ENCODE measurements at places on chromosomes 2 and 18. TPM values are rescaled to one million over a fixed set of nuclear protein-coding genes. Genes with fewer than 3 reads are reported as not detected.

CERKL gene
- not detected for total RNA-seq

AKAIN1 gene
- total RNA-seq, result not detected

UGT1A10 gene
- total RNA-seq, result not detected

ADRA2B gene
- total RNA-seq, result 0.15 TPM

POTEC gene
- not detected for total RNA-seq

SP140 gene
- 142 TPM for total RNA-seq

MALL gene
- not detected for total RNA-seq

LIMS4 gene
- total RNA-seq, result 0.77 TPM

CFAP221 gene
- total RNA-seq, result not detected

TP53I3 gene
- 3.6 TPM for total RNA-seq

ALLC gene
- not detected for total RNA-seq

DNA sequence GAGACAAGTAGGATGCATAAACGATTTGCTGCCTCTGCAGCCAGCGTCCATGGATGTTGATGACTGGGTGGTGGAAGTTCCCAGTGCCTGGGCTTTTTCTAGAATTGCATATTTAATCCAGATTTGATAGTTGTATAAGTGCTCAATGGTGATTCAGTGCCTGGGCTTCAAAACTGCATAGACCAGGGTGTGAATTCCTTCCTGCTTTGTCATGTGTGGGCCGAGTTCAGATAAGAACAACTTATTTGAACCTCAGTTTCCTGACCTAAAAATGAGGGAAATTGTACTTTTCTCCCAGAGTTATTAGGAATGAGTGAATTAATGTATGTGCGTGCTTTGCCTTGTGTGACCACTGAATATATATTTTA lies 154.6 kb downstream of the WDSUB1 start:
- peaks cover 2% of the 10 kb centered on the region for H3K4me1 ChIP-seq
- H3K4me3 ChIP-seq, result no peak overlapping the region
- H3K27me3 ChIP-seq, result no peaks in the 10 kb centered on the region
- no peak overlapping the region for H3K27ac ChIP-seq
- DNase-seq, result no peak

DNA sequence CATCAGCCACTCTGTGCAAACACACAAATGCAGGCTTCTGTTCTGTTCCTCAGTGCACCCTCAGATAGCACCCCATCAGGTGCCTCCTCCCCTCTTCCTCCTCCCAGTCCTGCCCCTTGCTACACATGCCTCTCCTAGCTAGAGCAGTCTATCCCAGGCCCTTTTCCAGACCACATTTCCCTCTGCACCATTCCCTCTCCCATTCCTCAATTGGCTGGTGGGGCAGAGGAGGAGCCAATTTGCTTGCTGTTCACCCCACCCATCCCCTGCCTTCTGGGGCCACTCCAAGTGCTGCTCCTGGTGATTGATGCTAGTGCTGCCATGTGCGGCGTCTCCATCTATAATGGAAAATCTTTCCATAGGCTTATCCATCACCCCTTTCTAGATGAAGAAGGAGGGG lies 5.4 kb downstream of the CFAP65 start:
- DNase-seq, result no peak
- no peaks in the 10 kb centered on the region for H3K36me3 ChIP-seq
- H3K27me3 ChIP-seq, result peaks cover 66% of the 10 kb centered on the region

DNA sequence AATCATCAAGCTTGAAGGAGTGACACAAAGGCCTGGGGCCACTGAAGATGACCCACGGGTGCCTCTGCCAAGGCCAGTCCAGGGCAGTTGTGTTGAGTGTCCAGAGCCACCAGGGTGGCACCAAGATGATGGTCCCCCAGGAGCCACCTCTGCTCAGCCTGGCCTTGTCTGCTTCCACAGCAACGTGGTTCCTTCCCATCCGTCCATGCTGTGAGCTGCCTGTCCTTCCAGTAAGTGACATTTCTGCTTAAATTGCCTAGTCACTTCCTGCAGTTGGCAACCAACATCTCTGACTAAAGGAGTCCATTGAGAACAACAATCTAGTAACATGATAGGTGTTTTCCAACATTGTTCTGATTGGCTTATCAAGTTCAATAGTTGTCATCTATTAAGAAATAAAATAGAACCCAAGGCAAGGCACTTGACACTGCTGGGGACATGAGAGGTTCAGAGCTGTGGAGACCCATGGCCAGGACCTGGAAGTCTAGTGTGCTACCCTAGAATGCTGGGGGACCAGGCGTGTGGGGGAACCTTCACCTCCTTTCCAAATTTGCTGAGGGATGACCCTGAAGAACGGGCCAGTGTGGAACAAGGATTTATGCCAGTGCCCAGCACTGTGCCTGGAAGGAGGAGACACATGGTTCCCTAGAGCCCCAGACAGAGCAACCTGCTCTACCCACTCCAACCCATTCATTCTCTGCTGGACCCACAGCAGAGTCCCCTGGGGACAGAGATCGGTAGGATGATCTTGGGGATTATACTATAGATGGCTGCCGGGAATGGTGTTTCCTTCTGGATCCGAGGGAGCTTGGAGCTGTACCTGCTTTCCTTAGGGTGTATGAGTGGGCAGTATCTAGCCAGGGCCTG lies 98.9 kb upstream of the EPC2 start:
- no peaks in the 10 kb centered on the region for H3K36me3 ChIP-seq
- DNase-seq, result no peak
- H3K4me1 ChIP-seq, result peaks cover 28% of the 10 kb centered on the region
- peak overlapping the region; percentile 48 for H3K27ac ChIP-seq
- no peak overlapping the region for H3K4me3 ChIP-seq

DNA sequence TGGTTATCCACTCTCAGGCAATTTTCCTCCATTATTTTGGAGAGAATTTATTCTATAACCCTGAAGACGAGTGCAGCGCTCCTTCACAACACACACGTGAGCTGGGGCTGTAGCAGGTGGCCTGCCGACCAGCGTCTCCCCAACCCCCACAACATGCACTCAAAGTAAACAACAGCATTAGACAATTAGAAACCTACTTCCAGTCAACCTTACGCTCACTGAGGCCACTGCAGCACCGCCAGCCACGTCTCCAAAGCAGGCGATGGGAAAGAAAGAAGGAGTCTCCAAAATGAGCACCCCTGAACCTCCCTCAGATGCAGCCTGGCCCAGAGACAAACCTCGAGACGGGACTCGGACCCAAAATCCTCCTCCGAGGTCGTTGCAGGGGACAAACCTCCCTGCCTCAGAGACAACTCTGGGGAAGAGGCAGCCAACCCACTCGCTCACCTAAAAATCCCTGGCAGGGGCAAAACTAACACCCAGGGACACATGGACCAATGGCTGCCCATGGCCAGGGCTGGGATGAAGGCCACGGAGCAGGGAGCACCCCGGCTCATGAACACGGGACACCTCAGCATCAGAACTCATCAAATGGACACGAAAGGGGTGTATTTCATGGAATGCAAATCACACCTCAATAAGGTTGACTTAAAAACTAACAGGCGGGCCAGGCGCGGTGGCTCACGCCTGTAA lies 2.6 kb downstream of the SLC66A2 start:
- H3K27me3 ChIP-seq, result no peaks in the 10 kb centered on the region
- H3K4me3 ChIP-seq, result no peak overlapping the region
- peaks cover 3% of the 10 kb centered on the region for H3K36me3 ChIP-seq
- H3K27ac ChIP-seq, result peak overlapping the region; percentile 1
- H3K4me1 ChIP-seq, result peaks cover 26% of the 10 kb centered on the region
- no peak for DNase-seq

- no peak overlapping the region for H3K4me3 ChIP-seq
- peaks cover 3% of the 10 kb centered on the region for H3K36me3 ChIP-seq
- peaks cover 7% of the 10 kb centered on the region for H3K4me1 ChIP-seq
- no peak for DNase-seq
- peaks cover 8% of the 10 kb centered on the region for H3K27me3 ChIP-seq
Measured at GRCh38 chr2:10289352-10289751, 13.4 kb upstream of the HPCAL1 start.

DNA sequence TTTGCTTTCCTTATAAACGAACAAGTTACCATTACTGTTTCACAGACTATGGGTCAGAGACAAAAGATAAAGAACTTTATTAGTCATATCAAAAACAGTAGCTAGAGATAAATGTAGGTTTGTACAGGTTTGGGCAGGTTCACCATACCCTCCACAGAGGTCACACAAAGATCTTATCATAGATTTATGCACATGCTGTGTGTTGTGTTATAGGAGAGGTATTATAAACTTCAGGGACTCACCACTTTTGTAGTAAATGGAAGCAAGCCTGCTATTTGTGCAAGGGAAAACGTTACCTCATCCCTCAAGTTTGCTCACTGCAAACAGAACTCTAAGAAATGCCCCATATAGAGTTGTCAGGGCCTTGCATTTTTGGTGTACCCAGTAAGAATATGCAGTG lies 584.5 kb upstream of the LRRTM1 start:
- no peak overlapping the region for H3K4me3 ChIP-seq
- DNase-seq, result no peak
- H3K4me1 ChIP-seq, result no peaks in the 10 kb centered on the region
- no peaks in the 10 kb centered on the region for H3K27me3 ChIP-seq
- no peak overlapping the region for H3K27ac ChIP-seq
- H3K36me3 ChIP-seq, result no peaks in the 10 kb centered on the region

- DNase-seq, result peak; percentile 65
- H3K27me3 ChIP-seq, result no peaks in the 10 kb centered on the region
- H3K4me1 ChIP-seq, result peaks cover 50% of the 10 kb centered on the region
Measured at GRCh38 chr2:182951948-182952663, 85.7 kb upstream of the FRZB start.

GRCh38 chr2:58916063-58916462 lies 674.9 kb upstream of the FANCL start:
- DNase-seq, result no peak
- no peaks in the 10 kb centered on the region for H3K27me3 ChIP-seq
- H3K4me3 ChIP-seq, result no peak overlapping the region
- H3K4me1 ChIP-seq, result no peaks in the 10 kb centered on the region
- H3K27ac ChIP-seq, result no peak overlapping the region

GRCh38 chr2:218804817-218805216 lies 22.9 kb downstream of the CYP27A1 start:
- peaks cover 41% of the 10 kb centered on the region for H3K27me3 ChIP-seq
- no peak for DNase-seq
- H3K36me3 ChIP-seq, result peaks cover 5% of the 10 kb centered on the region
- peaks cover 10% of the 10 kb centered on the region for H3K4me1 ChIP-seq

GRCh38 chr2:216865658-216866057 lies 5.8 kb upstream of the TNP1 start:
- H3K27me3 ChIP-seq, result peaks cover 24% of the 10 kb centered on the region
- no peak overlapping the region for H3K27ac ChIP-seq
- no peak overlapping the region for H3K4me3 ChIP-seq
- H3K36me3 ChIP-seq, result no peaks in the 10 kb centered on the region

DNA sequence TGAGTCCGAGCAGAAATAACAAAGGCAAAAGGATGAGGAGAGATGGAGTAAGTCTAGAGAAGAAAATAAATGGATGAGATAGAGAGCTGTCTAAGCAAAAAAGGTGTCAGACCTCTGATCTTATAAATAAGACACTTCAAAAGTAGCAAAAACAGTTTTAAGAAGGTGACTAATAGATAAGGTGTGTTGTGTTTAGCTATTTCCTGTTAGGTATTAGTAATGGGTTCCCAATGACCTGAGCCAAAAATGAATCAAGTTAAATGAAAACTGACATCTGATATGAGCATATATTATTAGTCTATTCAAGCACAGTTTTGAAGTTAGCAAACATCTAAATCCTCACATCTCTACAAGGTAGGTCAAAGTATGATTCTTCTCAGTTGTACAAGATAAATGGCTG lies 10.6 kb downstream of the SUPT7L start:
- H3K4me1 ChIP-seq, result peaks cover 9% of the 10 kb centered on the region
- no peak overlapping the region for H3K27ac ChIP-seq

GRCh38 chr2:26905341-26906198 lies 57.6 kb downstream of the DPYSL5 start:
- H3K27me3 ChIP-seq, result peaks cover 25% of the 10 kb centered on the region
- no peak overlapping the region for H3K27ac ChIP-seq
- no peak for DNase-seq

GRCh38 chr2:172285760-172286159 lies 141.6 kb upstream of the ITGA6 start:
- no peaks in the 10 kb centered on the region for H3K36me3 ChIP-seq
- no peak for DNase-seq
- no peak overlapping the region for H3K4me3 ChIP-seq
- H3K27me3 ChIP-seq, result no peaks in the 10 kb centered on the region

GRCh38 chr18:78244779-78245178 lies 734.8 kb upstream of the SALL3 start:
- DNase-seq, result no peak
- H3K4me1 ChIP-seq, result no peaks in the 10 kb centered on the region

DNA sequence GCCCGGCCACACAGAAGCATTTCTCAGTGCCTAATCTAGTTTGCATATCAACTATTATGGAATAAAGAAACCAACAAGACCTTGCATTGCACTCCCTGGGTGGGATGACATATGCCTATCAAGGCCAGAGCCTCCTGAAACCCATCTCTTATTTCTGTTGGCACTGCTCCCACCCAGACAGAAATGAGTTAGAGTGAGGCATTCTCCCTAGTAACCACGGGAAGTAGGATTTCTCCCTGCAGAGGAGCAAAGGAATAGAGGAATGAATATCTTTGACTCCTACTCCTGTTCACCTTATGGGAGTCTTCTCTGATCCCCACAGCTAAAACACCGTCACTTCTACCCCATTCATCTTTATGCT lies 24.2 kb upstream of the SCYGR1 start:
- no peaks in the 10 kb centered on the region for H3K27me3 ChIP-seq
- no peaks in the 10 kb centered on the region for H3K36me3 ChIP-seq
- no peak overlapping the region for H3K27ac ChIP-seq

Data from activated CD8-positive, alpha-beta memory T cell treated with anti-CD3 and anti-CD28 coated beads, Interleukin-2, amount 10 ng/mL, durations not matched to agents 7 days and 5 days (primary cell).